ENCODE measurements at places on chromosomes 1 and 21.

GRCh38 chr1:50218344-50219120, 109.8 kb downstream of the ELAVL4 start:
- no peak for DNase-seq

- DNase-seq: no peak
Observed at GRCh38 chr1:23366598-23366997, 3.0 kb downstream of the ZNF436 start.

GRCh38 chr1:217417363-217417762, 213.5 kb downstream of the GPATCH2 start:
- DNase-seq: no peak

DNA sequence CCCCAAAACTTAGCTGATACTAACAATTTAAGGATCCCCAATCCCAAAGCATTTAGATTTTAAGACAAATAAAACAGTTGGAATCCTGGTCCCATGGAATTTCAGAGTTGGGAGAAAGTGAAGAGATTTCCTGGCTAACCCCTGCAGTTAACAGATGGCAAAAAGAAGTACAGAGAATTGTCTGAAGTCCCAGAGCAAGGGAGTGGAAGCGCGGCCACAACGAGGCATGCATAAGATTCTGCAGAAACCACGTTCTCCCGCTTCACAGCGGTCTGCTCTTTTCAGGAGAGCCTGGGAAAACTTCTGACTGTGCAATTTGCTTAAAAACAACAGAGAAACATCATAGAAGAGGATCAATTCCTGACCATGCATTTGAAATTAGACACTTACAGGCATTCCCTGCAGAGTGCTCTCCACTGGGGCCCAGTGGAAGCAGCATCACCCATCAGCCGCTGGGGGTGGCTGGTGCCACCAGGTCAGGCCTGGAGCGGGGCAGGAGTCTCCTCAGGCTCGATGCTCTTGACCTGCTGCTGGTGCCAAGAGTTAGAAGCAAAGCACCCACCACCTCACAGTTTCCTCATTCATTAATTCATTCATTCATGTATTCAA, 226.7 kb upstream of the POU3F1 start:
- no peak for DNase-seq

DNA sequence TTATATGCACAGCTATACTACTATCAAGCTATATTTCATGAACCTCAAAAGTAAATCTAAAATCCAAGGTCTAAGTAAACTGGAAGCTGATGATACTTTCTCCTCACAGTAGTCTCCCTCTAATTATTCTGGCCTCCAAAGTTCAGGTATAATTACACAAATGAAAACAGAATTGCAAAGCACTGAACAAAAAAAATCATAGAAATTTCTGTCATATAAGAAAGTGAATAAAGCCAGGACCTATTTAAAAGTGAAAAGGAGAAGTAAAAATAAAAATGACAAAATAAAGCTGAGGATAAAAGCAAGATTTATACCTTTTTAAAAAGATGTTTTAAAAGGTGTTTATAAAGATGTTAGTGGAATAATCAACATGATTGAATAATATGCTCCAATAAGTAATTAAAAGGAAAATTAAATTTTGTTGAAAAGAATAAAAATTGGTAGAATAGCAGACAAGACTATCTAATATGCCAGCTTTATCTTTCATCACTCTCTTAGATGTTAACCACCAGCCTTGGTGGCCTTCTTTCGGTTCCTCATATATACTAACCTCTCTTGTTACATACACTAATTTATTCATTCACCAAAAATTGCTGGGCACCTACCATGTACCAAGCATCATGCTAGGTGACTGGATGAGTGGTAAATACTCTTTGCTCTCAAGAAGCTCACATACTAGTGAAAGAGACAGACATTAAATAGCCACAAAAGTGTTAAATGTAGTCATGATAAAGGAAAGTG, 25.1 kb downstream of the SHCBP1L start:
- DNase-seq: no peak

GRCh38 chr1:13492711-13493110, 21.1 kb downstream of the LRRC38 start:
- DNase-seq: no peak

DNA sequence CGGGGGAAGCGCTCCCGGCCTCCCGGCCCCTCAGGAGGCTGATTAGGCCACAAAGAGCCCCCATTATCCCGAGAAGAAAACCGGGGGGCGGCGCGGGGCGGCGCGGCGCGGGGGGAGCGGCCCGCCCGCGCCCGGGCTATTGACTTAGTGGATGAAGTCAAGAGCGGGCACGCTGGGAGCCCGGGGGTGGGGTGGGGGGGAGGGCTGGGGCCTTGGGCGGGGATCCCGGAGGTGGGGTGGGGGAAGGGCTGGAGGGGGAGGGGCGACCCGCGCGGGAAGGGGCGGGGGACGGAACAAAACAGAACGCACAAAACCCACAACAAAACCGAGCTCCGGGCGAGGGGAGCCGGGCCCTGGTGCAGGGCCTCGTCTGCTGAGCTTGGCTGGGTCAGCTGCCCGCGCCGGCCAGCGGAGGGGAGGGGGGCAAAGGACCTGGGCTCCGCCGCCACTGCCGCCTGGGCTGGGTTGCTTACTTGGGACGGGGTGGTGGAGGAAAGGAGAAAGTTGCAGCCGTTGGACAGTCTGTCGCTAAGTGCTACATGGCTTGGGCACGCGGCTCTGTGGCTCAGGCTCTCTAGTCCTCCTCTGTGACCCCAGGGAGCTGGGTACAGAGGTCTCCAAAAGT, 16.3 kb downstream of the PAX7 start:
- DNase-seq: no peak

Data from mesenteric fat pad (tissue), 1 donor.